Adipose tissue (tissue), 3 donors: ENCODE measurements at places on chromosomes 7 and 10. TPM values are rescaled to one million over a fixed set of nuclear protein-coding genes. Genes with fewer than 3 reads are reported as not detected.

Gene GLI3
- 6.5 TPM for polyA plus RNA-seq

Gene CUZD1
- 2.2 TPM for polyA plus RNA-seq

Gene TMEM26
- 0.34 TPM for polyA plus RNA-seq

Gene AKR1D1
- polyA plus RNA-seq = not detected

Gene PNLIP
- 2,301 TPM for polyA plus RNA-seq

Gene H2BK1
- not detected for polyA plus RNA-seq

Gene CLEC2L
- polyA plus RNA-seq = not detected

Gene VSTM2A
- not detected for polyA plus RNA-seq

Gene EGR2
- polyA plus RNA-seq = 2.0 TPM

Gene PLAC9
- 4.7 TPM for polyA plus RNA-seq

Gene TCF7L2
- polyA plus RNA-seq = 20.0 TPM

Gene CACNB2
- 3.4 TPM for polyA plus RNA-seq

Gene OR2A42
- polyA plus RNA-seq = not detected

Gene ATG9B
- 0.11 TPM for polyA plus RNA-seq
